Type B pancreatic cell (in vitro differentiated cells): ENCODE measurements at places on chromosomes 2 and 18.

GRCh38 chr2:211435331-211435730 is 878.9 kb downstream of the CPS1 start:
- no peak for DNase-seq

DNA sequence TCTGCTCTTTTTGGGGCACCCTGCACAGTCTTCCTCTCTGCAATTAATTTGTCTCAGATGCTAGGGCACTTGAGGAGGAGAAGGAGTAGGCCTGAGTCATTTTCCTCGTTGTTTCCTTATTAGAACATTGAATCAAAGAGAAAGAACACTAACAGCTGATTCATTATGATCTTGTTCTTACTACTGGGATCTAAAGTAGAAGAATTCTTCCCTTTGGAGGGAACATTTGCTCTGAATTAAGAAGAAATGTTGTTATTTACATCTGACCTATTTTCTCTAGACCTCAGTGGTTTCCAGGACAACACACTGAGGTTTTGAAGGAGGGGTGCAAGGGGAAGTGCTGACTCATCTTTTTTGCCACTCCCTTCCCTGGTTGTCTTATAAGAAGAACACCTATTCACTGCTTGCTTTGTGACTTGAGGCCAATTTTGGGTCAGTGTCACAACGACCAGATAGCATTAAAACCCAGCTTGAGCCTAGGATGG is 24.3 kb upstream of the STAT1 start:
- DNase-seq = no peak

GRCh38 chr2:239830121-239831000 is 194.8 kb downstream of the NDUFA10 start:
- peak; percentile 56 for DNase-seq

DNA sequence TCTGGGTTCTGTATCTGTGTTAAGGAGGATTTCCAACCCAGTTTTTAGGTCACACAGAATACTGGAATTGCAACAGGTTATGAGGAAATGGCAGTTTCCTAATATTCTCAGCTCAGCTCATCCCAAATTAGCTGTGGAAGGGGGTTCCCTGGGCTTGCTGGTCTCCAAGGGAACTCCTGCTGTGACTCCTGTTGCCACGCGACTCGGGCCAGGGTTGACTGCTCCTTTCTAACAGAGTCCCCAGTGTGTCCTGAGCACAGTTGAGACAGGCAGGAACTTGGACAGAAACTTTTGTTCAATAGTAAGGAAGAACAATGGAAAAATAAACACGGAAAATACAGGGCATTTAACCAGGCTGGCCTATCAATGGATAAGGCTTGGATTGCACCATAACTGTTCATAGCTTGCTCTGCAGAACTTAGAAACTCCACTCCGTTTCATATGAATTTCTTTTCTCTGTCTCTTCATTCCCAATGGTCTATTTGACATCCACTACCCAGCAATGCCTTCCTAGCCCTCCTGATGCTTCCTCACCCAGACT is 3.8 kb upstream of the ROCK2 start:
- DNase-seq = no peak

DNA sequence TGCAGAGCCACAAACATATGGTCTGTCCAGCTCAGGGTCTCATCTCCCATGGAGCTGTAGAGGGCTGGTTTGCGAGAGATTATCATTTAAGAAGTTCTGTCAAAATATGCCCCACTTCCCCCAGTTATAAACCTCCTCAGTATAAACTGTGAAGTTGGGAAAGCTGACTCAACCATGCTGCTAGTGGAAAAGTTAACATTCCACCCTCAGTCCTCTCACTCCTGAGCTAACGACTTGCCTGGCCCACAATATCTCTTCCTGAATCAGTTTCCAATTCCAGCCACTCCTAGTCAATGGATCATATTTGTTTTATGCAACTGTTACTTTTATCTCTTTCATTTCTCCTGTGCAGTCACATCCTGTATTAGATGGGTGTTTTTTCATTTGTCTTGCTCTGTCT is 326.2 kb downstream of the SETBP1 start:
- DNase-seq = no peak

DNA sequence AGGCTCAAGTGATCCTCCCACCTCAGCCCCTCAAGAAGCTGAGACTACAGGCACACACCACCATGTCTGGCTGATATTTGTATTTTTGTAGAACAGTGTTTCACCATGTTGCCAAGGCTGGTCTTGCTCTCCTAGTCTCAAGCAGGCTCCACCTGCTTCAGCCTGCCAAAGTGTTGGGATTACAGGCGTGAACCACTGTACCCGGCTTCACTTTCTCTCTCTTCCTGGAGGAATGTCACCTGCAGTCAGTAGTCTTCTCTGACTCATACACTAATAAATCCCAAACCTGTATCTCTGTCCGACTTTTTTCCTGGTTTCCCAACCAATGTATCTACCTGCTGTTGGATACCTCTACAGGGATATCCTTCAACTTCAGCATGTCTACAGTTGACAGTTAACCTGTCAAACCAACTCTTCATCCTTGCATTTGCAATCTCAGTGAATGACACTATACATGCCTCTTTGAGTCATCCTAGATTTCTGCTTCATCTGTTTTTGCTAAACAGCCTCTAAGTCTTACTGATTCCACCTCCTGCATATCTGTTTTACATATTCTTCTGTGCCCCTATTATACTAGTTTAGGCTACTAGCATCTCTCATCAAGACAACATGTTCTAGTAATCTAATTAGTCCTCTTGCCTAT is 54.5 kb downstream of the RBBP8 start:
- DNase-seq = no peak

GRCh38 chr2:159456500-159457426 is 159.6 kb downstream of the BAZ2B start:
- DNase-seq = no peak

DNA sequence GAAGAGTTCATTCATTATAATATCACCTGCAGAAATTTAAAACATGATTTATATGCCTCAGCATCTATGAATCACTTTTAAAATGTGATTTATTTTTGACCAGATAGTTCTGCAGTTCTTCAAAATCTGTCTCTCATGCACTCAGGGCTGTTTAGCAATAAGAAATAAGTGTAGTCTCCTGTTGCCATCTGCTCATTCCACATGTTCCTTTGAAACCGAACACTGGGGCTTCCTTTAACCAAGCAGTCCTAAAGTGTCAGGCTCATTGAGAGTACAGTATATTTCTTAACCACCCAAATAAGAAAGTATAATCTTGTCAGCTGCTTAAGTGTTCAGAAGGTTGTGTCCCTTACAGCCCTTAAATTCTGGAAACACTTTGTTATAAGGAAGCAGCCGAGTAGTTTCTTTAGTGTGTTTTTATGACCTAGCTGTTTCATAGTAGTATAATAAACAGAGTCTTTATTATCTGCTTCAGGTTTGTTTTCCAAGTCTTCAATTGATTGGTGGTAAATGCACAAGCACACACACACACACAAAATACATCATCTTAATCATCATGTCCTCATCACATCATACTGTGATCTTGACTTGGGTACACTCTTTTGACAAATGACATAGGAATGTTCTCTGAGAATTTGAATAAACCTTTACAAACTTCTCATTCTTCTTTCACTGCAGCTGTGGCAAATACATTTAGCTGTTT is 10.4 kb downstream of the WDR7 start:
- no peak for DNase-seq

DNA sequence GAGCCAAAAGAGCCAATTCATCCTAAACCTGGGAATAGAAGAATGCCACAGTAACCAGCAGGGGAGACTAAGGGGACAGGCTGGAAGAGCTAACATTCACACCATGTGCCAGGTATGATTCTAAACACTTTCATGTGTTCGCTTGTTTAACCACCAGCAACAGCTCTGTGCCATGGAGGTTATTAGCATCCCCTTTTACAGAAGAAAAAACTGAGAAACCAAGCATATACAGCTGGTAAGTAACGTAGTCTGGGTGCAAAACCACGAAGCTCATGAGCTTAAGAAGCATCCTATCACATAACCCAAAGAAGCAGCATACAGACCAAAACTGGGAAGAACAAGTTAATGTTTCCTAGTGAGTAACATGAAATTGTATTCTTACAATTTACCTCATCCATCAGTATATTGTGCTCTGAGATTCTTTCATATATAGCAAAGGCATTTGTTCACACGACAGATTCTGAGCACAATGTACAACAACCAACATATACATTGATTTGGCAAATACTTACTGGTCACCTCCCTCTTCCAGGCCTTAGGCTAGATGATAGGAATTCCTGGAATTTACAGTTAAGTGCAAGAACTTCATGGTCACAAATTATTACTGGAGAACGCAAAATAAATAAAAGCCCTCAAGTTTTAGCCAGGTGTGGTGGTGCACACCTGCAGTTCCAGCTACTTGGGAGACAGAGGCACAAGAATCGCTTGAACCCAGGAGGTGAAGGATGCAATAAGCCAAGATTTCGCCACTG is 36.5 kb upstream of the HNRNPA3 start:
- DNase-seq = no peak

DNA sequence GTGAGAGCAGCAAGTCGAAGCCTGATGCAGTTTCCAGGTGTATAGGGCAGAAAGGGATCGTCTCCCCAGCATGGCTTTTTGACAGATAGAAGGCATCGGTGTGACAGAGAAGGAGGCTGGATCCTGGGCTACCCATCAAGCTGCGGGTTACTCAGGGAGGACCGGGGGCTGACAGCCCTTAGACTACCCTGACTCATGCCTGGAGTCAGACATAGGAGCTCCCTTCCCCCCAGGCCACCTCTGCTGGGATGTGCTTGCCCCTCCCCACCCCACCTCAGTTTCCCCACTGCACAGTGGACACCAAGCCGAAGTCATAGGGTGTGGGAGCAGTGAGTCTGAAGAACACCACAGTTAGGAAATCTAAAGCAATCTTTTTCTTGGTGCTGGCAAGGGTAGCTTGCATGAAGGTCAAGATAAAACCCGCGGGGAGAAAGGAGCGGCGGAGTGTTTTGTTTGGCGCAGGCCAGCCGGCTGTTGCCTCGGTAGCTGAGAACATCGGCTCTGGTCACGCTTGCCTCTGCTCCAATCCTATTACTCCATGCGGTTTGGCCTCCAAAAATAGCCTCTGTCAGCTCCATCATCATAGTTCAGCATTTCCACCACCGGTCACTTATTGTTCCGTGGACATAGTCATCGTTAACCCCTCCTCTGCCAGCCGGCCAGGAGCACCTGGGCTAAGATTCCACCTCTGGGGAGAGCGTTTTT is 169.2 kb upstream of the GLI2 start:
- no peak for DNase-seq

DNA sequence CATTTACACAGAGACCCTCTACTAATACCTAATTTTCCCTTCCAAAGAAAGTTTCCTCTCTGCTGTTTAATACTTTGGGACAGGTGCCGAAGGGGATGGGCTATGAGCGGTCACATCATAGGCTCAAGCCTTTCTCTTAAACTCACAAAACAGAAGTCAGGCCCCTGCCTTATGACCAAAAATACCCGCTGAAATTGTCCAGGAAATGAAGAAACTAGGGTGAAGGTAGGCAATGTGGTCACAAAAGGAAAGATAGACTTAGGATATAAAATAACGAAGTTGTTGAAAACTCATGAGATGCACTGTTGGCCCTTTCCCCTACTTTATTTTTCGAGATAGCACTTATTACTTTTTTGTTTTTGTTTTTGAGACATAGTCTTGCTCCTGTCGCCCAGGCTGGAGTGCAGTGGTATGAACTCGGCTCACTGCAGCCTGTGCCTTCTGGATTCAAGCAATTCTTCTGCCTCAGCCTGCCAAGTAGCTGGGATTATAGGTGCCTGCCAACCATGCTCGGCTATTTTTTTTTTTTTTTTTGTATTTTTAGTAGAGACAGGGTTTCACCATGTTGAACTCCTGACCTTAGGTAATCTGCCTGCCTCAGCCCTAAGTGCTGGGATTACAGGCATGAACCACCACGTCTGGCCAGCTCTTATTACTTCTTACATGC is 16.3 kb downstream of the SLC8A1 start:
- DNase-seq = no peak

GRCh38 chr2:6968319-6969100 is 51.3 kb downstream of the RNF144A start:
- DNase-seq = no peak

GRCh38 chr2:199757233-199757870 is 93.6 kb downstream of the FTCDNL1 start:
- DNase-seq = no peak

- DNase-seq = no peak
Observed at GRCh38 chr2:109318150-109318948, 189.3 kb downstream of the SH3RF3 start.

- DNase-seq = peak; percentile 56
Observed at GRCh38 chr2:128714851-128715312, 396.2 kb upstream of the HS6ST1 start.

DNA sequence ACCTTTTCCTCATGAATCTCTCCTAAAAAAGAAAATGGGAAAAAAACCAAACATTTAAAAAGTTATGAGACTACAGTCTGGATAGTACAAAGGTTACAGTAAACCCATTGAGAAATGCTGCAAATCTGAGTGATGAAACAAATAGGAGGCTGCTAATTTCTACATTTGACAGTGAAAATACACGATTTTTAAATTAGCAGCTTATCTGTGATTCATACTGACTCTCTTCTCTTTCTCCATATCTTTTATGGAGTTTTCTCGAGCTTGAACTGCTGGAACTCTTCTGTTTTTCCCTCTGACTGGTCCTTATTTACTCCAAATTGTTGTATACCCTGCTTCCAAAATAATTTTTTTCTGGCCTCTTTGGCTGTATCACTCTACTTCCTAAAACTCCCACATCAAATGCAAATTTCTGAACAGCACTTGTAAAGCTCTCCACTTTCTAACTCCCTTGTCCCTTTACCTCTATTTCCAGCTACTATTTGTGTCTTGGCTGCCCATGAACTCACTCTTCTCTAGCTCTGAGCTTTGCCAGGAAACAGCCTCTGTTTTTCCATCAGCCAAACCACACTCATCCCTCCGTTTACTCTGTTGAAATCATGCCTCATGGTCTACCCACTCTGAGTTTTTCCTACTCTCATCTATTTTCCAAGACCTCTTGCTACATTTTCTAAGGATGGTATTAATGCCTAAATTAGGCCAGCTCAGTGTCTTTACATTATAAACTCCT is 73.7 kb downstream of the RBMS1 start:
- no peak for DNase-seq

DNA sequence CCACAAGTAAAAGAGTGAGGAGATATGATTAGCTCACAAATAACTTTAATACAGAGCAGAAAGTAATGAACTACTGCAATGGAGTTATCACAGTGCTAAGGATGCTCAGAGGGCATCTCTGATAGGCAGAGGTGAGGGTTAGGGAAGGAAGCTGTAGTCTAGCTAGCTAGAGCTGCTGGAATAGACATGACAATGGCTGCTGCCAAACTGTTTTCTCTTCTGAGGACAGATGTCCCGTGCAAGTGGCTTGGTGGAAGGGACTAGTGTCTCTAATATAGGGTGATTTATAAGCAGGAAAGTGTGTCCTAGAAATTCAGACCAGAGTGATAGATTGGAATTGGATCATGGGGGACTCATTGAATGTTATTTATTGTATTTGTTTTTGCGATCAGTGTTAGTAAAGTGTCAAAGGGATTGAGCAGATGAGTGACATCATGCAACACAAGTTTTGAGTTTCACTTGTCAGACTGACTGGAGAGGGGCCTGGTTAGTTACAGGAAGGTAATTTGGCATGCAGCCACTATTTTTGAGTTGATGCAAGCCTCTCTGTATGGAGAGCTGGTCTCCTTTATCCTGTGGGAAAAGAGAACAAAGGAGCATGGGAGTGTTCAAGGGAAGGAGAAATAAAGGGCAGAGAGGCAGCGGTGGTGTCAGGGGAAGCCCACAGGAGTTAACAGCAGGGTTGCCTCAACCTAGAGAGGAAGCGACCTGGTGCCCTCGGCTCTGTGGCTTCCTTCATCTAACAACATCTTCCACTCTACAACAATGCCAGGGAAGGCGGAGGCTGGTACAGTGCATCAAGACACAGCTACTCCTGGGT is 1.9 kb downstream of the CTLA4 start:
- DNase-seq = no peak
